ENCODE measurements at places on chromosomes 6 and 20.

DNA sequence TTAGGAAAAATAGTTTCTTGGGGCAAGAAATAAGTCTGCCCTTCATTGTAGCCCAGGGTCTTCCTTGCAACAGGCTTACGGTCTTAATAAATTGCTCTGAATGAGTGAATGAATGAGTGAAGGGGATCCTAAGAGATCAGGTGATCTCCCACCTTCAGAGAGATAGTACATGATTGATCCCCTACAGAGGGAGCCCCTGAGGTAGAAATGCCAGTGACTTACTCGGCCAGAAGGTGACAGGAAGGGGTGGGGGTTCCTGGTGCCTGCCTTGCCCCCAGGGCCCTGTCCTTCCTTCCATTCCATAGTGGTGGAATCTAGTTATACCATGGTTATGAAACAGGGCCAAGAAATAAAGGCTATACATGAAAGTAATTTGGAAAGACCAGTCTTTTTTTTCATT lies 215.3 kb upstream of the SSTR4 start:
- DNase-seq, result no peak

GRCh38 chr20:9626357-9626756 lies 112.0 kb downstream of the LAMP5 start:
- no peak for DNase-seq

- no peak for DNase-seq
These were observed 81.3 kb upstream of the SIRPA start for GRCh38 chr20:1813674-1814635.

- DNase-seq, result no peak
These were observed 143.0 kb downstream of the TTLL2 start for GRCh38 chr6:167467793-167468431.

Data from activated CD8-positive, alpha-beta memory T cell treated with anti-CD3 and anti-CD28 coated beads for 1 hour (primary cell).